Pancreas (tissue), 10 donors: ENCODE measurements at places on chromosomes 3 and 15. TPM values are rescaled to one million over a fixed set of nuclear protein-coding genes. Genes with fewer than 3 reads are reported as not detected.

DNA sequence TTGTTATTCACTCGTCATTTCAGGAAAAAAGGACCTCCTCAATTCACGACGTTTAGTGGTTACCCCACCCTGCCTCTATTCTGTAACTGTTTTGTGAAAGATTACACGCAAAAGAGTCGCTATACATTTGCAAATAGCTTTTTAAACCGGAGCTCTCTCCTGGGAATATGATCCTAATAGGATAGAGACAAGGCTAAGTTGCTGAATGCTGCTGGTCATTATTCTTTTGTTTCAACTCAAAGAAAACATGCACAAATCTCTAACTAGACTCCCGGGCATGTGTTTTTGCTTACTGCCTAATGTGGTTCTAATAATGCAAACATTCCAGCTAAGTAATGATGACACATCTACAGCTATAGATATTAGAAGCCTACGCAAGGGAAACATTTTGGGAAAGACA is 214.6 kb upstream of the MDFIC2 start:
- no peak for DNase-seq

DNA sequence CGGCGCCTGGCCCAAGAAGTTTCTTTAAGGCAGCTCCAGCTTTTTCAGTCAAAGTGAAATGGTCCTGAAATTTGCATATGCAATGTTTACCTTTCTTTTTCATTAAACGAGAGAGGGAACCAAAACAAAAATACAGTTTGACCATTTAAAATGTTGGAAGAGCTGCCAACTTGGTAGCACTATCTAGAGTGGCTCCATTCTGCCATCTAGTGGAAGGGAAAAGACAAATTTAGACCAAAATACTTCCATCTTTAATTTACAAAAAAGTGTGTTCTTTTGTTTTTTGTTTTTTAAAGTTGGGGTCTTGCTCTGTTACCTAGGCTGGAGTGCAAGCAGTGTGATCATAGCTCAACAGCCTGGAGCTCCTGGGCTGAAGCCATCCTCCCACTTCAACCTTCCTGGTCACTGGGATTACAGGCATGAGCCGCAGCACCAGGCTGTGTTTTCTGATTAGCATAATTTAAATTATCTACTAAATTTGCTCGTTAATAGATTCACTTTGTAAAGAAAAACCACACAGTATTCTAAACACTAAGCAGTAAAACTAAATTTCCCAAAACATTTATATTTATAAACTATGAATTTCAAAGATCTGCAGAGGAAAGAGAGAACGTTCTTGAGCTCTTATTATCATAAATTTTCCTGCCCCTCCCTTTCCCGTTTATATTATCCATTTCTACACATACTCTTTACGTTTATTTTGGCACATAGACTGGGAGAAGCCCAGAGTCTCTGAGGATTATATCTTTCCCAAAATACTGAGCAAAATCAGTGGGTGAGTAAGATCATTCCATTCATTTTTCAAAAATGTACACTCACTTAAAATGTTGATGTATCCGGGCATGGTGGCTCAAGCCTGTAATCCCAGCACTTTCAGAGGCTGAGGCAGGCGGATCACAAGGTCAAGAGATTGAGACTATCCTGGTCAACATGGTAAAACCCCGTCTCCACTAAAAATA is 15.4 kb upstream of the RFC4 start:
- DNase-seq = no peak

- no peak for DNase-seq
Observed at GRCh38 chr15:32877252-32878019, 159.6 kb downstream of the GREM1 start.

GRCh38 chr3:29494305-29495036 is 213.6 kb downstream of the RBMS3 start:
- no peak for DNase-seq

- DNase-seq = no peak
Observed at GRCh38 chr3:183313764-183314163, 60.7 kb downstream of the B3GNT5 start.

Gene PLSCR4
- polyA plus RNA-seq = 12.6 TPM

Gene ANKRD34C
- polyA plus RNA-seq = 0.47 TPM

Gene CRYGS
- 11.0 TPM for polyA plus RNA-seq

Gene IRAK2
- polyA plus RNA-seq = 1.3 TPM

Gene SLC28A2
- not detected for polyA plus RNA-seq

Gene GOLGA6A
- polyA plus RNA-seq = not detected
